ENCODE measurements at places on chromosomes 7 and 10. TPM values are rescaled to one million over a fixed set of nuclear protein-coding genes. Genes with fewer than 3 reads are reported as not detected.

The PROSER2 gene
- 2.2 TPM for total RNA-seq

The CYP2E1 gene
- total RNA-seq = 0.80 TPM

The IDI2 gene
- not detected for total RNA-seq

The AKR1E2 gene
- 10.6 TPM for total RNA-seq

The LAMB1 gene
- 42.1 TPM for total RNA-seq

DNA sequence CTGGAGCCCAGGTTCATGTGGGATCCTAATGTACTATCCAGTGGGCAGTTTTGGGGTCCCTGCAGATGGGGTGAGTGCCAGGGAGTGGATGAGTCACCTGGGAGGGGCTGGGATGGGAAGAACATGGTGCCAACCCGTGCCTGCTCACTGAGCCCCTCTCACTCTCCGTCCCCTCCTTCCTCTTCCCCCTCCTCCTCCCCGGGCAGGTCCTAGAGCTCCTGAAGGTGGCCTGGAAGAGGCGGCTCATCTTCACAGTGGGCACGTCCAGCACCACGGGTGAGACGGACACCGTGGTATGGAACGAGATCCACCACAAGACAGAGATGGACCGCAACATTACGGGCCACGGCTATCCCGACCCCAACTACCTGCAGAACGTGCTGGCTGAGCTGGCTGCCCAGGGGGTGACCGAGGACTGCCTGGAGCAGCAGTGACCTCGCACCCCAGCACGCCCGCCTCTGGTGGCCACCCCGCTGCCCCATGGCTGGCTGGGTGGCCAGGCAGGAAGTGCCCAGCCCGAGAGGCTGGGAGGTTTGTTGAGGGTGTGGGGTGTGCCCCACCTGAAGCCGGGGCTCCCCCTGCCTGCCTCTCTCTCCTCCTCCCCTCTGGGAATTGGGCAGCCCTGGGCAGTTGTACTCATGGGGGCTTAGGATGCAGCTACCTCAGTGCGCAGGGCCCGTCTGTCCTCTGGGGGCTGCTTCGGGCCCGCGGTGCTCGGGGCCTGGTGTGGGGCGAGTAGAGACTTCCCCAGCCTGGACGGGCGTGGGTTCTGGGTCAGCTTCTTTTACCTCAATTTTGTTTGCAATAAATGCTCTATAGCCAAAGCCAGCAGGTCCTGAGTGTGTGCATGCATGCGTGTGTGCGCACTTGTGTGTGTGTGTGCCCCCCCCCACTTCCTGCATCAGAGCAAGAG lies 4.9 kb upstream of the UPK3B start:
- no peak for DNase-seq

GRCh38 chr10:42888504-42889095 lies 106.0 kb downstream of the BMS1 start:
- DNase-seq = no peak

GRCh38 chr10:26556748-26557640 lies 118.9 kb downstream of the APBB1IP start:
- DNase-seq = no peak

GRCh38 chr10:35349389-35349915 lies 13.1 kb downstream of the CCNY start:
- no peak for DNase-seq

GRCh38 chr7:67983486-67983885 lies 986.9 kb downstream of the TYW1 start:
- no peak for DNase-seq

DNA sequence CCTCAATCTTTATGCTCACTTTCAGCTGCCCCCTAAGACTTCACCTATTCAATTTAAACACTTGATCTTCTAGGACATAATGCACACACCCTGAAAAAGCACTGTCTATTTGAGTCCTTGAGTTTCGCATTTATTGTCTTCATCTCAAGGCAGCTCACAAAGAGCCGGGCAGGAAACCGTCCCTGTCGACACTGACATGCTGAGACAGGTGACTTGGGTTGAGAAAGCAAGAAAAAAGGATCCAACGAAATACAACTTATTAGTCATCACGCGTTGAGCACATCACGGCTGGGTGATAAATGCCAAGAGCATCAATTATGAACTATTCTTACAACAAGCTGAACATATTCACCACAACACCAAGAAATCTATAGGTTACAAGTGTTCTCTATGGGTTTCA lies 91.1 kb downstream of the CALN1 start:
- DNase-seq = no peak

- DNase-seq = peak; percentile 66
These were observed 28.1 kb downstream of the EPHB4 start for GRCh38 chr7:100799037-100799896.

DNA sequence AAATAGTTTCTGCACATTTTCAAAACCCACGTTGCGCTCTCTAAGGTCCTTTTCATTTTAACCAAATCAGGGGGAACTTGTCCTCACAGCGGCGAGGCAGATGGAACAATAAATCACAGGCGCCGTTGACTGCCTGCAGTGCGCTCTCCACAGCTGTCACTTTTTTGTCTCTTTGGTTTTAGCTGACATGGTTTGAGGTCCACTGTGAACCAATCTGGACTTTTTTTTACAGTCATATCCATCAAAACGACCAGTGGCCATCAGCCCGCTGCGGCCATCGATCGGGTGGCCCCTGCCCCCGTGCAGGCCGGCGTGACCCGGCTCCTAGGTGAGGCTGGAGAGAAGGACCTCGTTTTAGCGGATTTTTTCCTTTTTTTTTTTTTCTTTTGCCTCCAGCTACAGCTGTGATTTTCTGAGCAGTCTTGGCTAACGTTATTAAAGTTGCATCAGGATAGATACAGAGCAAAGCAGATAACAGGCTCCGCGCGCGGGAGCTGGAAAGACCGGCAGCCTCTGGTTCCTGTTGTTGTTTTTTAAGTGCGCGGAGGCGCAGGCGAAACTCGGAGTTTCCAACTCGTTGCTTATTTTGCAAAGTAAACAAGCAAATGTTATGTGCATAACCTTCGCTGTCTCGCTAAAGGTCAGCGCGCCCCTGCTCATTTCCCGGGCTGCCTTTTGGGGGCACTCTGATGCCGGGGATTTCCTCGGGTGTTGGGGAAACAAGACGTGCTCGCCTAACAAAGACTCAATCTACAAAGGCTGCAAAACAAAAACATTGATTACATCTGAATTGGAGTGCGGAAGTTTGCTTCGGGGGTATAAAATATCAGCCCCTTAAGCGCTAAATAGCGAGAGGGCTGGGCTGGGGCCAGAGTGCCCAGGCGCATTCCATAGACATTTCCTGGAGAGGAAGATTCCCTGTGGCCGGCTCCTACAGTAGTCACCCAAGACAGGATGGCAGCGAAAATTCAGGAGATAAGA lies 414.8 kb upstream of the MKI67 start:
- DNase-seq = peak; percentile 21

DNA sequence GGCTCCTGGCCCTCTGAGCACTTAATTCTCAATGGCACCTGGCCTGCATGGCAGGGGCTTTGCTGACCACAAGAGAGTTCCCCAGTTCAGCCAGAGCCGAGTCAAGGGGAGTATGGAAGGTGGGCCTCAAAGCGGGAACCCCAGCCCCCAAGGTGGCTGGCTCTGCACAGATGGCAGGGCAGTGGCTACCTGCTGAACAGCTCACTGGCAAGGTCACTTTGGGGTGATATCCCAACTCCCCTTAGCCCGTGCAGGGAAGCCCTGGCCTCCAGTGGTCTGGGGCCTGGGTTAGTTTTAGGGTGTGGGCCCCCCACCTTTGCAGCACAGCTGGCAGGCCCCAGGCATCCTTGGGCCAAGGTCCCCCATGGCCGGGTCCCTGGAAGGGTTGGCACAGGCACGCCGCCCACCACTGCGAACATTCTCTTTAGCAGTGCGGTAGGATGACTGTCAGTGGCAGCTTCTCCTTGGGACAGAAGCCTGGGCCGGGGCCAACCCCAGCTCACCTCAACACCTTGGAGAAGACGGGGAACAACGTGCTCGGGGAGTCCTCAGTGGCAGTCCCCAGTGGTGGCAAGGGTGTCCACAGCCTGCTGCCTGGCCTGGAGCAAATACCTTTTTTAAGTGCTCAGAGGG lies 36.8 kb downstream of the PPIF start:
- DNase-seq = peak; percentile 23

DNA sequence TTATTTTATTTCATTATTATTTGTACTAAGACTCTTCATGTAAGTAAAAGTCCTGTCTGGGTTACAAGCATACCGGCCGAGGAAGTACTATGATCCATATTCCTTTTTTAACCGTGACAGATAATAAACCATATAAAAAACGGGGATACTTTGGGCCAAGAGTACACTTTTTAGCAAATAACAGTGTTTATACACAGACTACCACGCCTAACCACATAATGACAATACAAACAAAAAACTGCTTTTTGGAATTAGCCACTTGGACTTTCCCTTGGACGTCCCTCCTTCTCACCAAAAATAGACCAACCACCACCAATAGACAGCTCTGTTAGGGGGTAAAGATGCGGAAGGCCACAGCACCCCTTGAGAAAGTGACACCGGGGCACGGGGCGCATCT lies 800 bp downstream of the MINDY3 start:
- DNase-seq = no peak

DNA sequence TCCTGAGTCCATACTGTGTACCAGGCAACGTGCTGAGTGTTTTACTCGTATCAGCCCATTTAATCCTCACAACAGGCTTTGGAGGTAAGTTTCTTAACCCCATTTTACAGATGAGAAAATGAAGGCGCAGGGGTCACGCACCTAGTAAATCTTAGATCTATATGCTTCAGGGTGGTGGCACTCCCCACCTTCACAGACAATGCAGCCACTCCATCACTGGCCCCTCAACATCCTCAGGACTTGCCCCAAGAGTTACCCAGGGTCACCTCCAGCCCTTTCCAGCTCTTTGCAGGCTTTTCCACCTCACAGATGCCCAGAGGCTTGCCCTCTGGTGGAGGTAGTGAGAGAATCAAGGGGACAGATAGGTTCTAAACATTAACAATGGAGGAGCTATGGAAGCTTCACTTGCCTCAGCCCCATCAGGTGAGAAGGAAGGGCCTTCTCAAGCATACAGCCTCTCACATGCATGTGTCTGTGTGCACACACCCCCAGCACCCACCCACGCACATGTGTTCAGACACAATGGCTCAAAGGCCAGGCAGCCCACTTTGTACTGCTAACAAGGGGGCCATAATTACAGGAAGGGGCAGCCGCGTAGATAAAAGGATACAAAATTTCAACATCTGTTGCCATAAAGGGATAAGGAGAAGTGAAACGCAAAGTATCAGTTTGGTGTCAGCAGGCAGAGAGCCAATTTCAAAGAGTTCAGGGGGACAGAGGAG lies 29.1 kb downstream of the DPCD start:
- no peak for DNase-seq
